Sigmoid colon (tissue), 7 donors: ENCODE measurements at places on chromosomes 16 and 17. TPM values are rescaled to one million over a fixed set of nuclear protein-coding genes. Genes with fewer than 3 reads are reported as not detected.
A peak's percentile ranks its signal among the peaks of the same experiment; 100 is the strongest.

DNA sequence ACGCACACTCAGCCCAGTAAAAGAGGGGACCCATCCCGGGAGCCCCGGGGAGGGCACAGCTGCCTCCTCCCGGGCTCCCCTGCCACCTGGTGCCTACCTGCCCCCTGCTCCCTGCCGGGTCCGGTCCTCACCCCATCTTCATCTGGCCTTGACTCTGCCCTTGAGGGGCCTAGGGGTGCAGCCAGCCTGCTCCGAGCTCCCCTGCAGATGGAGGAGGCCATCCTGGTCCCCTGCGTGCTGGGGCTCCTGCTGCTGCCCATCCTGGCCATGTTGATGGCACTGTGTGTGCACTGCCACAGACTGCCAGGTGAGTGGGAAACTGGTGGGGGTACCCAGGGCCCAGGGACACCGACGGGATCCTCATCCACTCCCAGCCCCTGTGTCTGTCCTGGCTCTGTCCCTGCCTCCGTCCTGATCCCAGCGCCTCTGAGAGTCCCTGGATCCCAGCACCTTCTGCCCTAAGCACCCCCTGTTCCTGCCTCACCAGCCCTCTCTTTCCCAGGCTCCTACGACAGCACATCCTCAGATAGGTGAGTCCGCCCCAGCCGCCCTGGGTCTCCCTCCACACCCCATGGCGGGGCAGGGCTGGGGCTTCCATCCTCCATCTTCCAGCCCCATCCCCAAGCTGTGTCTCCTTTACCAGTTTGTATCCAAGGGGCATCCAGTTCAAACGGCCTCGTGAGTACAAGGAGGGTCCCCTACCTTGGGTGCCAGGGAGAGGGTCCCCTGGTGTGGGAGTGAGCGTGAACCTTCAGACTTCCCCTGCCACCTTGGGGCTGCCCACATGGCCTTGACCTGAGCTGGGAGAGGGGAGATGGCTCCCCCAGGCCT is 574 bp downstream of the LAT start:
- H3K4me3 ChIP-seq, result no peak overlapping the region
- H3K36me3 ChIP-seq, result peaks cover 96% of the 10 kb centered on the region
- DNase-seq, result no peak
- H3K27me3 ChIP-seq, result no peaks in the 10 kb centered on the region
- H3K4me1 ChIP-seq, result no peaks in the 10 kb centered on the region

GRCh38 chr17:78694805-78695531 is 87.1 kb downstream of the CYTH1 start:
- peaks cover 32% of the 10 kb centered on the region for H3K36me3 ChIP-seq
- no peaks in the 10 kb centered on the region for H3K4me1 ChIP-seq
- H3K4me3 ChIP-seq, result no peak overlapping the region
- no peak for DNase-seq
- H3K27ac ChIP-seq, result no peak overlapping the region
- no peaks in the 10 kb centered on the region for H3K27me3 ChIP-seq

- no peaks in the 10 kb centered on the region for H3K27me3 ChIP-seq
- no peaks in the 10 kb centered on the region for H3K36me3 ChIP-seq
- H3K27ac ChIP-seq, result no peak overlapping the region
- peaks cover 7% of the 10 kb centered on the region for H3K4me1 ChIP-seq
- no peak overlapping the region for H3K4me3 ChIP-seq
These were observed 2.7 kb downstream of the RNF43 start for GRCh38 chr17:58414596-58414997.

DNA sequence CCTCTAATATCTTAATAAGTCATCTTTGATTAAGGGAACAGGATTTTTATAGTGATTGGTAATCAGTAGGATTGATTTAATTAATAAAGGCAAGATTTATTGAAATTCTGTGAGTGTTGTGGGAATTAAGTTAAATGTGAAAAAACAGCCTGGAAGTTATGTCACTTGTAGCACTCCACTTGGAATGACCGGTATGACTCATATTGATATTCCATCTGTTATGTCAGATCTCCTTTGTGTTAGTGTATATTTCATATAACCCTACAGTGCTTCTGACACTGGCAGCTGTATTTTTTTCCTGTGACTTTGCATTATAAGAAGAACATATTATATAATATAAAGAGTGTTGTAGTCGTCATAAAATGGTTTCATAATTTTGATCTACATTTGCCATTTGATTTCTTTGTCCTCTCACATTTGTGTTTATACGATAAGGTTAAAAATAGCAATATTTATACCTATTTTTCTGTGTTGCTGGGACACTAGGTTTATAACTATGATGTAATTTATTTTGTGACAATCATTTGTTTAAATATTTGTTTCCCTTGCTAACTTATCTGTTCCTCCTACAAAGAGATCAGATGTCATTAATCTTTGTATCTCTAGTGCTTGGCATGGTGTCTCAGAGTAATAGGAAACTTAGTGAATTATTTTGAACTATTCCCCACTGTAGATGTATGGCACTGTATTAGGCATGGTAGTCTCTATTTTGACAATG is 249.0 kb downstream of the BCAS3 start:
- H3K36me3 ChIP-seq, result no peaks in the 10 kb centered on the region
- no peak for DNase-seq
- no peaks in the 10 kb centered on the region for H3K4me1 ChIP-seq
- no peak overlapping the region for H3K4me3 ChIP-seq
- no peaks in the 10 kb centered on the region for H3K27me3 ChIP-seq

- H3K36me3 ChIP-seq, result no peaks in the 10 kb centered on the region
- H3K27me3 ChIP-seq, result no peaks in the 10 kb centered on the region
- no peak overlapping the region for H3K4me3 ChIP-seq
- H3K27ac ChIP-seq, result no peak overlapping the region
- no peaks in the 10 kb centered on the region for H3K4me1 ChIP-seq
- DNase-seq, result no peak
These were observed 69.2 kb upstream of the DHX40 start for GRCh38 chr17:59496178-59496577.

- H3K27ac ChIP-seq, result no peak overlapping the region
- no peak for DNase-seq
- H3K4me3 ChIP-seq, result no peak overlapping the region
- H3K36me3 ChIP-seq, result no peaks in the 10 kb centered on the region
- H3K4me1 ChIP-seq, result peaks cover 3% of the 10 kb centered on the region
These were observed 65.7 kb downstream of the MARF1 start for GRCh38 chr16:15576960-15577958.

GRCh38 chr16:67163164-67163998 is 1.2 kb upstream of the HSF4 start:
- peak; percentile 89 for DNase-seq
- H3K27ac ChIP-seq, result peak overlapping the region; percentile 73
- peaks cover 71% of the 10 kb centered on the region for H3K4me1 ChIP-seq
- no peaks in the 10 kb centered on the region for H3K36me3 ChIP-seq
- H3K4me3 ChIP-seq, result peak overlapping the region; percentile 43

DNA sequence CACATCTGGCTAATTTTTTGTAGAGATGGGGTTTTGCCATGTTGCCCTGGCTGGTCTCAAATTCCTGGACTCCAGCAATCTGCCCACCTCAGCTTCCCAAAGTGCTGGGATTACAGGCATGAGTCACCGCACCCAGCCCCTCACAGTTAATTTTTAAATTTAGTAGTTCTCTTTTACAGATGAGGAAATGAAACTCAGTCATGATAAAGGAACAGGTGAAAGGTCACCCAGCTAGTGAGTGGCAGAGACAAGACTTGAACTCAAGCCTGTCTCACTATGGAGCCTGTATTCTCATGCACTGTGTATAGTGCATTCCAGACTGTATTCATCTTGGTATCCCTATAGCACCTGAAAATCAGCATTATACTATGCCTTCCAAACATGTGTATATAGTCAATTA is 77.1 kb upstream of the WSB1 start:
- H3K27ac ChIP-seq, result no peak overlapping the region
- H3K36me3 ChIP-seq, result no peaks in the 10 kb centered on the region
- DNase-seq, result no peak
- H3K27me3 ChIP-seq, result no peaks in the 10 kb centered on the region
- no peaks in the 10 kb centered on the region for H3K4me1 ChIP-seq
- H3K4me3 ChIP-seq, result no peak overlapping the region

Gene TTLL6
- polyA plus RNA-seq, result 10.5 TPM

DNA sequence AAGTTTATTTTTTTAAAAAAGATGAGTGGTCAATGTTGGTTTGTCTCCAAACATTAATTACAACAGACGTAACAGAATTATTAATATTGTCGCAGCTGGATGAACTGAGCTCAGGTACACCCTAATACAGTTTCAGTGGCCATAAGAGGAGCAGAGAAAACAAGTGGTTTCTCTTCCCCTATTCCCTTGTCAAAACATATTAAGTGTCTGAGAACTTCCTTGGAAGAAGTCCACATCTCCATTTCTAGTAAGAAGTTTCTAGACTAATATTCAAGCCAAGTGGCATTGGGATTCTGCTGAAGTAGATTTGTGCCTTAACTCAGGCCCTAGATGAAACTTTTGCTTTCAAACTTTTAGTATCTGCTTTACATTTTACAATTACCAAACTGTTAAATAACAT is 47.7 kb downstream of the GNA13 start:
- no peak for DNase-seq
- peaks cover 55% of the 10 kb centered on the region for H3K4me1 ChIP-seq
- peak overlapping the region; percentile 25 for H3K27ac ChIP-seq
- H3K36me3 ChIP-seq, result no peaks in the 10 kb centered on the region
- H3K27me3 ChIP-seq, result no peaks in the 10 kb centered on the region

- no peaks in the 10 kb centered on the region for H3K27me3 ChIP-seq
- peak; percentile 85 for DNase-seq
- H3K27ac ChIP-seq, result peak overlapping the region; percentile 97
These were observed 8.9 kb downstream of the TRIM47 start for GRCh38 chr17:75869282-75870141.

Gene POLR2A
- polyA plus RNA-seq, result 51.1 TPM

Gene PYCARD
- polyA plus RNA-seq, result 107 TPM

DNA sequence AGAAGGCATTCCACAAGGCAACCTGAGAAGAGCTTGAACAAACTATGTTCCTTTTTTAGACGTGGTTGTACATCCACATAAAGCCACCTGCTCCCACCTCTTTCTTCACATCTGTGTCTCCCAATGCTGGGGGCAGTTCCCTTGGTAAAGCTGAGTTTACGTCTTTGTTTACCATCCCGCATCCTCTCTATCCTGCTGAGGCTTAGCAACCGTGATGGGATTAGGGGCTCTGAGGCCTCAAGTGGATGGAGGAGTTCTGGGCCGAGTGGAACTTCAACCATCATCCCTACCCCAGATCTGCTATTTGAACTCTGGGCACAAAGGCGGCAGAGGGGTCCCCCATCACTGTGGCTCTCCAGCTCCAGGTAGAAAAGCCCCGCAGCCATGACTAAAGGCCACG is 94.2 kb upstream of the CREBBP start:
- H3K27ac ChIP-seq, result no peak overlapping the region
- H3K4me3 ChIP-seq, result no peak overlapping the region
- DNase-seq, result no peak
- no peaks in the 10 kb centered on the region for H3K4me1 ChIP-seq
- peaks cover 19% of the 10 kb centered on the region for H3K36me3 ChIP-seq

- DNase-seq, result no peak
- peak overlapping the region; percentile 66 for H3K27ac ChIP-seq
- H3K36me3 ChIP-seq, result no peaks in the 10 kb centered on the region
- H3K27me3 ChIP-seq, result no peaks in the 10 kb centered on the region
- H3K4me3 ChIP-seq, result no peak overlapping the region
These were observed 34.5 kb upstream of the GSE1 start for GRCh38 chr16:85578599-85578948.

GRCh38 chr17:10041916-10042588 is 137.0 kb upstream of the RCVRN start:
- H3K4me3 ChIP-seq, result no peak overlapping the region
- H3K36me3 ChIP-seq, result no peaks in the 10 kb centered on the region
- peak overlapping the region; percentile 34 for H3K27ac ChIP-seq

Gene RNF167
- polyA plus RNA-seq, result 83.9 TPM

Gene PMFBP1
- not detected for polyA plus RNA-seq

GRCh38 chr17:7001318-7001961 is 5.6 kb downstream of the ALOX12 start:
- no peak overlapping the region for H3K27ac ChIP-seq
- H3K4me3 ChIP-seq, result no peak overlapping the region
- H3K36me3 ChIP-seq, result peaks cover 19% of the 10 kb centered on the region
- peak; percentile 35 for DNase-seq

- H3K4me1 ChIP-seq, result no peaks in the 10 kb centered on the region
- H3K4me3 ChIP-seq, result no peak overlapping the region
- H3K27me3 ChIP-seq, result no peaks in the 10 kb centered on the region
These were observed 196.8 kb downstream of the TOX3 start for GRCh38 chr16:52350031-52350642.

DNA sequence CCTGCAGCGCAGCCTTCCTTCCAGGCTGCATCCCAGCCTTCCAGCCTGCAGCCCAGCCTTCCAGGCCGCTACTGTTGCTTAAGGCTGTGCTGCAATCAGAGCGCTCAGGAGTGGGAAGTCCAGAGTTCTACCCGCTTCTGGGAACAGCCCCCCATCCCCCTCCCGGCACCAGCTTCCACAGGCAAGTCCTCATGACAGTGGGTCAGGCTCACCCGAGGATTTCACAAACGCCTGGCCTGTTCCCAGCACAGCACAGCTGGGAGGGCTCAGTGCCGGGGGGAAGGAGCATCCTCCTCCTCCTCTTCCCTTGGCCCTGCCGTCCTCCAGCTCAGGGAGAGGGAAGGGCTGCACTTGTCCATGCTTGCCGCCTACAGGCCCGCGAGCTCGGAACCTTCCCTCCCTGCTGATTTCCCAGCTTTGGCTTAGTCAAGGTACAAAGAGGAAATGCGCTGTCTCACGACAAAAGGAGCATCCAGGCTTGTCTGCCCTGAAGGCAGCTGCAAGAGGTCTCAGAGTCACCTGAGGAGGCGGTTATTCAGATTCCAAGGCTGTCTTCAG is 8.3 kb downstream of the SOCS3 start:
- no peaks in the 10 kb centered on the region for H3K27me3 ChIP-seq
- H3K4me3 ChIP-seq, result no peak overlapping the region
- H3K36me3 ChIP-seq, result no peaks in the 10 kb centered on the region
- peak overlapping the region; percentile 87 for H3K27ac ChIP-seq

DNA sequence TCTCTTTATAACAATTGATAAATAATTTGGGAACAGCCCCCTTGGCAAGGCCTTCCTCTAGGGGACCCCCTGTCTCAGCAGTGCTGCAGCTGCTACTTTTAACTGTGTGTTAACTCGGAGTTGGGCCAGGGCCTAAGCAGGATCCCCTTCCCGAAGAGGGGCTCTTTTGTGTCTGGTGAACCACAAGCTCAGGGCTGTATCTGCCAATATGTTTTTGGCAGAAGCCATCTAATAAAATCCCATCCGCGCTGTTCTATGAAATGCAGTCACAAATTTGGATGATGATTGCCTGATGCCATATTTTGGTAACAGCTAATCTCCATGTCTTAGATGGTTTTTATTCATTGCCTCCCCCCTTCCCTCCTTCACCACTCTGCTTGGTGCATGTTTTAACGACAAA is 267.7 kb downstream of the FTO start:
- H3K36me3 ChIP-seq, result no peaks in the 10 kb centered on the region
- no peak overlapping the region for H3K4me3 ChIP-seq
- H3K27me3 ChIP-seq, result no peaks in the 10 kb centered on the region
- H3K27ac ChIP-seq, result no peak overlapping the region
- no peak for DNase-seq

Gene TNFRSF13B
- not detected for polyA plus RNA-seq

- H3K36me3 ChIP-seq, result no peaks in the 10 kb centered on the region
- peak overlapping the region; percentile 81 for H3K27ac ChIP-seq
- DNase-seq, result no peak
- H3K27me3 ChIP-seq, result no peaks in the 10 kb centered on the region
- H3K4me1 ChIP-seq, result peaks cover 94% of the 10 kb centered on the region
- no peak overlapping the region for H3K4me3 ChIP-seq
These were observed 85.6 kb upstream of the CIBAR2 start for GRCh38 chr16:85197611-85198566.
